ENCODE measurements at places on chromosomes 3 and 15.

- no peak for DNase-seq
These were observed 47.0 kb downstream of the DHX30 start for GRCh38 chr3:47849699-47850563.

- DNase-seq = no peak
These were observed 110.2 kb downstream of the NR1I2 start for GRCh38 chr3:119891944-119892721.

DNA sequence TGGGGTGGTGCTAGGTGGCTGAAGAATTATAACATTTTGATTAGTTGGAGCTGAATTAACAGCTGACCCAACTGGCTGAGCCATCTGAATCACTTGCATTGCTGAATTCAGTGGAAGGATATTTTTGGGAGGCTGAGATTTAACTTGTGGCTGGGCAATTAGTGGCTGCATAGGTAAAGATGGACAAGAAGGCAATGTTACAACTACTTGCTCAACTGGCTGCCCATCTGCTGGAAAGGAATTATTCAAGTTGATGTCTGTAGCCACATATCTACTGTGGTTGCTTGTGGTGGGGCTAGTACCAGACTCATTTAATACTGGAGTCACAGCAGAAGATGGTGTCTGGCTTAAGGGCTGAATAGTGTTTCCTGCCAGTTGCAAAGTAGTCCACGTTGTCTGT lies 36.4 kb downstream of the USF3 start:
- no peak for DNase-seq

DNA sequence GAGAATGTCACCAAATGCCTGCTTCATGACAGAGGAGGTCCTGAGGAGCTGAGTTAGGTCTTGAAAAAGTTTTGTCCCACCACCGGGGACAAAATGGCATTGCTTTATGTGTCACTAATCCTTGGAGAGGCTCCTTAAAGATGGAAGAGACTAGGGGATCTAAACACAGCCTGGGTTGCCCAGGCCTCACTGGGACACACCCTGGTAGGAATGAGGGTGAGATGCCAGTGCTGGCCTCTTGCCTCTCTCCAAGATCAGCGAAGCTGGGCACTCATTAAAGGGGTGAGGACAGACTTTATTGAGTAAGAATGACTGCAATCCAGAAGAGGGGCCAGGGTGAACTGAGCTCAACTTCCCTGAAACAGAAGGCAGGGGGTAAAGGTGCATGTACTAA lies 58.5 kb upstream of the KLF13 start:
- no peak for DNase-seq

DNA sequence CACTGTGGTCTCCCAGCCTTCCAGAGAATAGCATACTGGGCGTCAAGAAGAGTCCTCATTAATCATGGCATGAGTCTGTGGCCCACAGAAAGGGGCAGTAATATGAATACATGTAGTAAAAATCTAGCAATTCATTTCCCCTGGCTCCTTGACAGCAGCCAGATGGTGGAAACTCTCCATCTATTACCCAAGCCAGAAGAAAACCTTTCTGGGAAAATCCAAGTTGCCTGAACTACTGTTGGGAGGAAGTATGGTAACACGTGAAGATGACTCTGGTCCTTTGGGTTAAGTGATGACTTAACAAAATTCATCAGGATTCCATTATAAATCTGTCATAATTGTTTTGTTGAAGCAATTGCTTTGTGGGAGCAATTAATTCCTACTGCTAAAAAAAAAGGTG lies 530.5 kb downstream of the FHIT start:
- no peak for DNase-seq

DNA sequence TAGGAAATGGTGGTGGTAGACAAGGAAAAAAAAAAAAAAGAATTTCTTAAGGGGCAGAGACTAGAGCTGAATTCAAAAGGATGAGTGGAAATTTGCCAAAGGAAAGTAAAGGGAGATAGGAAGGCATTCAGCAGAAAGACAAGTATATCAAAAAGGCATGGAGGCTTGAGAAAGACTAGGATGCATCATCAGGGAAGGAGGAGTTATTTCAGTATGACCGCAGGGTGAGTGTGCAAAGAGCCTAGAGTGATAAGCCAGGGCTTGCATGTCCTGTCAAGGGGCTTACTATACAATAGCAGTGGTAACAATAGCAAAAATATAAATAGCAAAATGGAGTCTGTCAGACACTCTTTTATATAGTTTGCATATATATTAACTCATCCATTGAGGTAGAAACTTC lies 112.0 kb downstream of the FRMD4B start:
- no peak for DNase-seq

DNA sequence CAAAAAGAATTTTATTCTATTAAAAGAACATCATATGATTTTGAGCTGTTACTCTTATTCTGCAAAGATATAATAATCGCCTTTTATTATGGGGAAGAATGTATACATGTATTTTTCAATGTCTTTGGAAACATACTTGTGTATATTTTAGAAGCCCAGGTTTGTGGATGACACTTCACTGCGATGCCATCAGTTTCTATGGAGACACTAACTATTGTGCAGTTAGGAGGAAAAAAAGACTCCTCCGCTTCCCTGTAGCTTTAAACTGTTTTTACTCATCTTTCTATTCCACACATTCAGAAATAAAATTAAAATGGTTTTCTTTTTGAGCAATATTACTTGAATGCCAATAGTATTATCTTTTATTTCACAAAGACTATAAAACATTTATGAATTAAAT lies 305.0 kb downstream of the NLGN1 start:
- DNase-seq = no peak

DNA sequence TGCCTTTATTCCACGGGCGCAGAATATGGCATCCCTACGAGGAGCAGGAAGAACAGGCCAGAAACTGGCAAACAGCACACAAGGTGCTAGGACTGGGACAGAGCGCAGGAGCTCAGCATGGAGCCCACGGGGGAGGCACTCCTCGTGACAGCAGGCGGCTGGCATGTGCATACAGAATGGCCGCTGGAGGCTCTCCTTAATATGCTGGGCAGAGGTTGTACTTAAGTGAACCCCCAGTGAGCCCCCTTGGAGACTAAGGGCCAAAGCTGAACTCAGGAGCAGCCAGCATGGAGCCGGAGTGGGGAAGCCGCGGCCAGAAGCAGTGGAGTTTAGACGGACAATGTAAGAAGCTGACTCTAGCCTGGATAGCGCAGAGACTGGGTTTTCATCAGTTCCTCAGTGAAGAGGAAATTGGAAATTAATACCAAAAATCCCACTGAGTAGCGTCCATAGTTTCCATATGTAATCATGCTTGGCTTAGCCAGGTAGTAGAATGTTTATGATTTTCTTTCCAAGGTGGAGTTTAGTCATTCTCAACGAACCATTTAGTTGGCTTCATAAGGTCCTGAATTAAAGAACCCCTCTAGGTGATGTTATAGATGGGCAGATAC lies 69.4 kb downstream of the EPHB3 start:
- DNase-seq = no peak

DNA sequence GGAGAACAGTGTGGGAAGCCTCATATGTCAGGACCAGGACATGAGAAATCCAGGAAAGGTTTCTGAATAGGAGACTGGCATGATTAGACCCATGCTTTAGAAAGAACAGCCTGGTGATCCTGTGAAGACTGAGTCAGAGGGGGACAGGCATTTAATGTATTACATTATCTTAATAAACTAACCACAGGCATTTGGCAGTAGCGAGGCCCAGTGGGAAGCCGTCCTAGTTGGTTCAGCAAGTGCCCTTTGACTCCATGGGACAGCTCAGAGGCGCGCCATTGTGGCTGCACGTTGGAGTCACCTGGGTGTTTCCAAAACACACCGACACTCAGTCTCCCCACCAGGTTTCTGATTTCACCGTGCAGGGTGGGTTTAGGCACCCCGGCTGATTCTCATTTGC lies 90.5 kb upstream of the DGKG start:
- no peak for DNase-seq

- DNase-seq = no peak
These were observed 660.8 kb downstream of the MECOM start for GRCh38 chr3:169002689-169003088.

- DNase-seq = no peak
These were observed 7.1 kb downstream of the ATP2C1 start for GRCh38 chr3:130900959-130901358.

DNA sequence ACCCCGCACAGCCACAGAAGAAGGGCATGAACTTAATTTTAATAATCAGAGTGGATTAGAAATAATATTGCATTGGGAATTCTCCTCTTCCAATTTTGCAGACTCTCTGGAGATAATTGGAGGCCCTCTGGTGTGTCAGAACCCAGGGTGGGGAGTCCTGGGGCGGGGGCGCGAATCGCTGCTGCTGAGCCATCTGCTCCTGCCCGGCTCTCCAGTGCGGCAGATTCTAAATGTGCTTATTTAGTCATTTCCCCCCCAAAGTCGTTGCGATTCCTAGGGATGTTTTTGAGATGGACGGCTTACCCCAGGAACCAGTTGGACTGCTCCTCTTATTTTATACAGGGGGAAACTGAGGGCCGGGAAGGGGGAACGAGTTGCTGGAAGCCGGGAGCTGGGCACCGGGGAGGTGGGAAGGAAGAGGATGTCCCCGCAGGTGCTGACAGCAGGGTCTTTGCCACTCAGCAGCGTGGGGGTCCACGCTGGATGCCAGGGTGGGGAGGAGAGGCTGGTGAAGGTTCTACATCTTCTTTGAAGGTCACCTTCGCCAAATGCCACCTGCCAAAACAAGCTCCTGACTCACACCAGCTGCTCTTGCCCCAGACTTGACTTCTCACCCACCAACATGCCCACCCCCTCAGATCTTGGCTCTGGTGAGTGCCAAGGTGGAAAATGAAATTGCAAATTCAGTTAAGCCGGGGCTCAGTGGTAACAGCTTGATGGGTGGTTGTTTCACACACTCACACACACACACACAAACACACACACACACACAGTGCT lies 91.3 kb upstream of the PRR23E start:
- DNase-seq = no peak

DNA sequence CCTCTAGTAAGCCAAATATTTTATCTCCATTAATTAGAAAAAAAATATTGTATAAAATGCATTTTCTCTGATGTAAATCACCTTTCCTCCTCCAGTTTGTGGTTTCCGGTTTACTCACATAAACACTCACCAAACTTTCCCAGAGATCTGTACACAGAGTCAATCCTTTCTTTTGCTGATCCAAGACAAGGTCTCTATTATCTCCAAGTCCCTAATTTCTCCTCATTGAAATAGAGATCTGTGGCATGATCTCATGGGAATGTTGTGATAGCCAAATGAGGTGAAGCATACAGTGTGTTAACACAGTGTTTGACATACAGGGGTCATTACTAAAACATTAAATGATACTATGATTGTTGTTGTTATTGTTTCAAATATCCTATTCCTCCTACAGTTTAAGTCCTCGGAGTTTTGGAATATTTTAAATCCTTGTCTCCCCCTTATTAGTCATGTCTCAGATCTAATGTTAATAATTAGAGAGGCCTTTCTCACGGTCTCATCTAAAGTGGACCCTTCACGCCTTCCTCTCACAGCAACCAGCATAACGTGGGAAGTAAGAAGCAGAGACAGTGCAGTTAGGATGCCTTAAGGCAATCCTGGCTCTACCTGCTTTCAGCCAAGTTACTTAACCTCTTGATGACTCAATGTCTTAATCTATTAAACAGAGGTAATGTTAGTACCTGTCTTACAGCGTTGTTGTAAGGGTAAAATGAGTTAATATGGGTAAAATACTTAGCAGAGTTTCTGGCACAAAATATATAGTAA lies 333.3 kb downstream of the GRM7 start:
- no peak for DNase-seq

- no peak for DNase-seq
These were observed 63.1 kb upstream of the GOLGA6B start for GRCh38 chr15:72591361-72591760.

DNA sequence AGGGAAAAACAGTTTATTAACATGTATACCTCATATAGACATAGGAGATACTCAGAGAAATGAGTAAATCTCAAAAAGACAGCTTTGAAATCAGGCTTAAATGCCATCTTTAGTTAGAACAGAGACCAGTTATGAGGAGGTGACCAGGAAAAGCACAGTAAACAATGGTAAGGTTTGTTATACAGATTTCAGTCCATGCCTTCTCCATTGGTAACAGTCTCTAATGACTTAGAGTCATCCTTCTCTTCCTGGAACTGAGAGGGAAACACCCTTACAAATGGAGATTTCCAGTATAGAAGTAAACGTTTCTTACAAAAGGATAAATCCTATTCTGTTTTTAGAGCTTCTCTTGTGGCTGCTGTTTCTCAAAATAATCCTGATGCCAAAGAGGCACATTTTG lies 476.3 kb upstream of the NAALADL2 start:
- DNase-seq = no peak

DNA sequence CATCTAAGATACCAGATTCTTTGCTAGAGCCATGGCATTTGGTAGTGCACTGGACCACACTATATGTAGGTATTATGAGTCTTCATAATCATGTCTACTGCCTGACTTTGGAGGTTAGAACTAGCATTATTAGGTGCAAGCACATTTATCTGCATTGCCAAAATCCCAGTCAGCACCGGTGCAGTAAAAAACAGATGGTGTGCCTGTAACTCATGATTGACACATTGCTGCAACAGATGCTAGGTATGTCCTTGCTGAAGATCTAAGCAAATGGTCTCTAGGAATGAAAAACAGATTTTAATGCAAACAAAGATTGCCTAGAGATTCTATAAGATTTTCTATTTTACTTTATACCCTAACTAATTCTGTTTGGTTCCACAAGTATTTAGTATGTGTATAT lies 47.7 kb downstream of the MYO5A start:
- no peak for DNase-seq

- DNase-seq = no peak
These were observed 4.5 kb downstream of the HDC start for GRCh38 chr15:50260969-50261496.

- no peak for DNase-seq
These were observed 6.6 kb downstream of the DUOX1 start for GRCh38 chr15:45136378-45136764.

- no peak for DNase-seq
These were observed 4.3 kb downstream of the CADM2 start for GRCh38 chr3:84963137-84963536.

DNA sequence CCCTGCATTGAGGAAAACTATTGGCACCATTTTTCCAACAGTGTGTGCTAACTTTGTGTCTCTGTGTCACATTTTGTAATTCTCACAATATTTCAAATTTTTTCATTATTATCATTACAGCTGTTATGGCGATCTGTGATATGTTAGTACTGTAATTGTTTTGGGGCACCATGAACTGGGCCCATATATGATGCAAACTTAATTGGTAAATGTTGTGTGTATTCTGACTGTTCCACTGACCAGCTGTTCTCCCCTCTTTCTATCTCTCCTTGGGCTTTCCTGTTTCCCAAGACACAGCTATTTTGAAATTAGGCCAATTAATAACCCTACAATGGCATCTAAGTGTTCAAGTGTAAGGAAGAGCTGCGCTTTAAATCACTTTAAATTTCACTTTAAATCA lies 2.2 kb upstream of the CYP8B1 start:
- no peak for DNase-seq

GRCh38 chr3:51968170-51968775 lies 1.0 kb upstream of the PCBP4 start:
- DNase-seq = no peak
